Occipital lobe (tissue), 3 donors: ENCODE measurements at places on chromosomes 5 and 9. TPM values are rescaled to one million over a fixed set of nuclear protein-coding genes. Genes with fewer than 3 reads are reported as not detected.

Gene MYMK
- total RNA-seq: not detected

Gene PCDHGA4
- total RNA-seq: 8.4 TPM

Gene HMCN2
- not detected for total RNA-seq

Gene FREM1
- total RNA-seq: 1.4 TPM

Gene PCDHB10
- 13.1 TPM for total RNA-seq

Gene FBP1
- not detected for total RNA-seq

Gene ERAP2
- 10.9 TPM for total RNA-seq

Gene KCNMB1
- total RNA-seq: 0.16 TPM

Gene SLC25A2
- total RNA-seq: not detected

Gene SLC2A8
- total RNA-seq: 9.2 TPM

Gene ZCCHC10
- 27.6 TPM for total RNA-seq

Gene PCDH1
- 27.0 TPM for total RNA-seq

Gene BHMT2
- total RNA-seq: 0.62 TPM

Gene TNPO1
- 299 TPM for total RNA-seq

Gene SPATA6L
- total RNA-seq: 10.9 TPM

Gene FAM221B
- total RNA-seq: not detected

Gene PCDHA10
- 20.3 TPM for total RNA-seq

Gene ABLIM3
- 5.8 TPM for total RNA-seq

Gene SLC36A2
- not detected for total RNA-seq

Gene AIF1L
- total RNA-seq: 17.8 TPM

Gene CYLC2
- total RNA-seq: not detected

Gene INSYN2B
- 1.4 TPM for total RNA-seq

Gene WWC1
- 116 TPM for total RNA-seq

Gene ISL1
- total RNA-seq: not detected

Gene SLC46A2
- total RNA-seq: not detected

Gene PLEKHG4B
- 6.2 TPM for total RNA-seq

Gene OR13C2
- total RNA-seq: not detected

Gene TRPM3
- total RNA-seq: 20.6 TPM

Gene MCTP1
- total RNA-seq: 147 TPM

Gene CBY3
- total RNA-seq: not detected

Gene MLANA
- not detected for total RNA-seq

Gene KCNT1
- total RNA-seq: 2.7 TPM

Gene FAT2
- 0.31 TPM for total RNA-seq

Gene NIM1K
- 9.0 TPM for total RNA-seq

Gene FOXI1
- total RNA-seq: not detected

Gene SAP30L
- total RNA-seq: 25.4 TPM

Gene ODF2
- 14.8 TPM for total RNA-seq

Gene PLPP6
- total RNA-seq: 18.2 TPM

Gene PCDHB14
- 13.4 TPM for total RNA-seq

Gene FABP6
- 1.4 TPM for total RNA-seq

Gene LECT2
- not detected for total RNA-seq

Gene NSUN2
- total RNA-seq: 41.2 TPM

Gene LMX1B
- not detected for total RNA-seq

Gene PCDHGA7
- 8.4 TPM for total RNA-seq
